CD8-positive, alpha-beta memory T cell (primary cell): ENCODE measurements at places on chromosomes 16 and 17. TPM values are rescaled to one million over a fixed set of nuclear protein-coding genes. Genes with fewer than 3 reads are reported as not detected.

NTN1 gene
- total RNA-seq = 0.24 TPM

ATP6V0D1 gene
- 49.3 TPM for total RNA-seq

DNA sequence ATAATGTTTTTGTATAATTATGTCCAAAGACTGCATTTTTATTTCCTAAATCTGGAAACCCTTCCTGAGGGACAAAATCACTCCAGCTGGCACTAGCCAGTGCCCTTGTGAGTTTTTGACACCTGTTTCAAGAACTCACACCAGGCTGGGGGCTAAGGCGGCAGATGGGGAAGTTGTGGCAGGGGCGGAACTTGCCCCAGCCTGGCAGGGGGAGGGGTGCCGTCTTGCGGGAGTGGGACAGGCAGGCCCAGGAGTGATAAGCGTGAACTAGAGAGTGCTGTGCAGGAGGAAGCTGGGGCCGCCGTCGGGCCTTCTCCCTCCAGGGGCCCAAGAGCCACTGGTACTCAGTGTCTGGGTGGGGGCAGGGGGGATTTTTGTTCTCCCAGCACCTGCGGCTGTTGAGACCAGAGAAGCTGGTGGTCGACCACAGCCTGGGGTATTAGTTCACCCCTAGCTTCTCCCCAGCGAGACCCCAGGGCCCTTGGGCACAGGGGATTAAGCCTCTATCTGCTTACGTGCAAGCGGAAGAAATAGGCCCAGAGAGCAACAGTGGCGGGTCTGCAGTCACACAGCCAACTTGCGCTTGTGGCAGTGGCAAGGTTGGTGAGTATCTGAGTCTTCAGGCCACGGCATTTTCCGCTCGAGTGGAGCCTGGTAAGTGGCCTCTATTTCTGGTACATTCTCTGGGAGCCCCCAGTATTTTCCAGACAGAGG lies 40.2 kb upstream of the PLCG2 start:
- no peak for DNase-seq

GRCh38 chr17:40175928-40176753 lies 1.1 kb upstream of the RAPGEFL1 start:
- no peak for DNase-seq

KRT33B gene
- not detected for total RNA-seq

- no peak for DNase-seq
Measured at GRCh38 chr17:79777120-79777893, 641 bp upstream of the CBX2 start.

GRCh38 chr16:75462806-75463205 lies 1.7 kb downstream of the TMEM170A start:
- peak; percentile 29 for DNase-seq

TVP23A gene
- total RNA-seq = not detected

DNA sequence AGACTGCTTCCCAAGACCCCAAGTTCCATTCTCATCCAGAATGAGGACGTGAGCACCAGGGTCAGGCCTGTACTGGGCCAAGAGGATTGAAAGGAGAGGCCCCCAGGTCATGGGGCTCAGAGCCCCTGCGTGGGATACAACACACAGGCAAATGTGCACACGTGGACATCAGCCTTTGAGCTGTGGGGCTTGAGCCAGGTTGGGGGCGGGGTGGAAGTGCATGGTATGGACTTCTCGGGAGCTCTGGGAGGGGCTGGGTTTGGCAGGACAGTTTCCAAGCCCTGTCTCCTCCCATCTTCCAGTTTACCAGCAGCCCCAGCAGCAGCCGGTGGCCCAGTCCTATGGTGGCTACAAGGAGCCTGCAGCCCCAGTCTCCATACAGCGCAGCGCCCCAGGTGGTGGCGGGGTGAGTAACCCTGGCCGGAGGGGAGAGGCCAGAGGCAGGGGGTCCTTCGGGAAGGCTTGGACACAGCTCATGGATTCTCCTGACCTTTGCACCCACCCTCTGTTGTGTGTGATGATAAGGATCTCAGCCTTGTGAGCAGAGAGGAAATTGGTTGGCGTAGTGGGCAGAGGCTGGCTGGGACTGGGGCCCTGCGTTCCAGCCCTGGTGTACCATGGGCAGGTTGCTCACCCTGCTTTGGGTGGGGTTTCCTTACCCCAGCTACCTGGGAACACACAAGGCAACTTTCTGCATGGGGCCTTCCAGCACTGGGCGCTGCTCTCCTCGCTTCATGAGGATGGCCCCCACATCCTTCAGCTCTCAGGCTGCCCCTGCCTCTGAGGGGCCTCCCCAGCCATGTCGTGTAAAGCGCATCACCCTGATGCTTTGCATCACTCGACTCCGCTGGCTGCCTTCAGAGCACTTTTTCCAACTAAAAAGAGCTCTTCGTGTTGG lies 10.4 kb upstream of the LASP1NB start:
- no peak for DNase-seq

DNA sequence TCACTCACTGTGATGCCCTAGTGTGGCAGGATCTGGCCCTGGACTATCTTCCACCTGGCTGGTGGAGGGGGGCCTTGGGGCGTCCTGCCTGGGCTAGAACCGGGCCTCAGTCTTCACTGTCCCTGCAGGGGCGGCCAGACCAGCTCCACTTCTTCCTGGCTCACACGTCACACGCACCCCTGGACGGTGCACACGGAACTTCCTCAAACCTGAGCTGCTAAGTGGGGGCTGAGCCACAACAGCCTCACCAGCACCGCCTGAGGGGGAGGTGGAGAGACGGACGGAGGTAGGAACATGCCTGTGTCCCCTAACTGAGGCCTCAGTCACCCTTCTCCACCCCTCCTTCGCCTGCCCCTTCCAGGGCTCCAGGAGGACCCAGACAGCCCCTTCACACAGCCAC lies 36.6 kb downstream of the TIMM22 start:
- DNase-seq = no peak

DNA sequence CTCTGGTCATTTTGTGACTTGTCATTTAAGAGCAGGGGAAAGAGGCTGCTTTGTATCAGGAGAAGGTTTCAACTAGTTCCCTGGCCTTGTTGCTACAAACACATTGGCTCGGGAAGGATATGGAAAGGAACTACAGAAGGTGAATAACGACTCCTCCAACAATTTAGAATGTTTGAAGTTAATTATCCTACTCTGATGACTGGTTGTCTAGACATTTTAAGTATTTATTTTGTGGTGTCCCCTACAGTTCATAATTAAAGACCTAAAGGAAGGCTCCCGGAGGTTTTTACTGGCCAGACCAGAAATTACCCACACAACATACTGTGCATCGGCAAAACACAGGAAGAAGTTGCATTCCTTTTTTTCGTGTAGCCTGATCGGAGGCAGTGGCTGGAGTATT lies 515.8 kb upstream of the SALL1 start:
- no peak for DNase-seq

DNA sequence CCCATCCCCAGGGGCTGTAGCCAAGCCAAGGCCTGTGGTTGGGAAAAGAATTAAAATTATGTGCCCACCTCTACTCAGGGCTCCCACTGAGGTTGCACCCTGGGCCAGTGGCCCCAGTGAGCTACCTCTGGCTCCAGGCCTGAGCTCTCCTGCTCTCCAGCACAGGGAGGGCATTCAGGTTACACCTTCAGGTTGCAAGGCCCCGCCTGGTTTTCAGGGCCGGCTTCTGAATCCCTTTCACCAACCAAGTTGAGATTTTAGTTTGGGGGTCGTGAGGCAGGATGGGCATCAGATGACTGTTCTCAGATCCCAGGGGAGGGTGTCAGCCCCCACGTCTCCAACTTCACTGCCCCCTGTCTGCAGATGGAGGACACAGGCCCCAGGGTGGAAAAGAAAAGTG lies 8.0 kb upstream of the KATNB1 start:
- no peak for DNase-seq

DNA sequence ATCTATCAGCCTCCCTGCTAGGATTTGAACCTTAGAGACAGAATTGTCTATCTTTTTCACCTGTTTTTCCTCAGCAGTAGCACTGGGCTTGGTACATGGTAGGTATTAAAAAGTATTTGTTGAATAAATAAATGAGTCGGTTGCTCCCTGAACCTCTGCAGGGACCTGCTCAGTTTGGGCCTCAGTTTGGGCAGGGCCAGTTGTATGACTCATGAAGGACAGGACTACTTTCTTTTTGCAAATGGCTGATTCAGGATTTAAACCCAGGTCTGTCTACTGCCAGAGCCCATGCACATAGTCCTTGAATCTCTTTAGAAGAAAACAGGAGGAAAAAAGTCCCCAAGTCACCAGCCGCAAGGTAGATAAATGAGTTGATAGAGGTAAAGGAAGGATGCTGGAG lies 3.1 kb downstream of the MMP2 start:
- no peak for DNase-seq

GRCh38 chr17:39979893-39980350 lies 685 bp upstream of the PSMD3 start:
- no peak for DNase-seq

DNA sequence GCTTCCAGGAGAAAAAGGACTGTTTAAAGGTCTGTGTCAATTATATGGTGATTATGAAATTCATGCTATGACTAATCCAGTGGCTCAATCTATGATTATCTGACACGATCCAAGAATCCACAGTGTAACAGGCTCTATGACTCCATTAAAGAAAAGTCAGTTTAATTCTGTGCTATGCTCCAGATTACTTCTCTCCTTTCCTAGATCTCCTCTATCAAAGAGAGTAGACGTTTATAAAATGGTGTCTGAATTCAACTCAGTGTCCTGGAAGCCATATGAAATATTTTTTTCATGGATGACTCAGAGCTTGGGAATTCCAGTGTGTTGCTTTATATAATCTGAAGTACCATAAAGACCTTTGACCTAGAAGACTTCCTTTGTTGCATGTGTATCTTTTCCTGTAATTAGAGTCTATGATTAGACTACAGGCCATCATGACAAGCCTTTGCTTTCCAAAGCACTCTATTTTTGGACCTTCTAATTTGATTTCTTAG lies 27.0 kb upstream of the NF1 start:
- no peak for DNase-seq

DNA sequence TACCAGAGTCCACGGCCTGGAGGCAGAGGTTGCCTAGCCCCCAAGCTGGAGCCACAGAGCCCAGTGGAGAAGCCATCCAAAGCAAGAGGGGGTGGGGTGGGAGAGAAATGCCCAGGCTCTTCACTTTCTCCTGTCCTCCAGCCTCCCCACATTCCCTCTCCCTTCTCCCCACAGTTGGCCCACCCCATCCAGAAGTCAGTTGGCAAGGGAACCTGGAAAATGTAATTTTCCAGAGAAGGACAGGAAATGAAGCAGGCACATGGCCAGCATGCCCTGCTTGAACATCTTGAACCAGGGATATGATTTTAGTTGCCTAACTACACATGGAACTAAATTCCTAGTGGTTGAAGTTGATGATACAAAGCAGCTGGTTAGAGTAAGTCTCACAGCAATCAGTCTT lies 73.3 kb upstream of the IRX6 start:
- DNase-seq = no peak

GRCh38 chr16:63385714-63386432 lies 1349.6 kb upstream of the CDH8 start:
- no peak for DNase-seq

TXNL4B gene
- total RNA-seq = 38.7 TPM

- no peak for DNase-seq
Measured at GRCh38 chr17:56297184-56297583, 143.9 kb downstream of the ANKFN1 start.

DNA sequence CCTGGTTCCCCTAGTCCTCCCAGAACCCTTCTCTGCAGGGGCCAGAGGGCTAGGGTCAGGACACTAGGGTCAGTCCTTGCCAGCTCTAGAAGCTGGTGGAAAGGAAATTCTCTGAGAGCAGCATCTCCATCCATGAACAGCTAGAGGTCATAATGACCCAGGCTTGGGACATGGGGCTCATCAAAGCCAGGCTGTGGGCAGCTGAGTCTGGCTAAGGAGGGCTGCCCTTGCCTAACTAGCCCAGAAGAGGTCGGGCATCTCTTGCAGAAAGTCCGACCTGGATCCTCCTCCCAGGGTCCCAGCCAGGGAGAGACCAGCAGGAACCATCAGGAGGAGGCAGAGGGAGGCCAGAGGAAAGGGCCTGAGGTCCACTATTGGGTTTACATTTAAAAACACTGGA lies 4.3 kb downstream of the MPO start:
- DNase-seq = no peak

TNS4 gene
- total RNA-seq = 3.1 TPM

GRCh38 chr16:19118938-19119431 lies 5.2 kb downstream of the ITPRIPL2 start:
- no peak for DNase-seq

- no peak for DNase-seq
Measured at GRCh38 chr17:5541610-5542202, 42.6 kb downstream of the NLRP1 start.

- DNase-seq = no peak
Measured at GRCh38 chr17:47239619-47239966, 14.0 kb upstream of the ITGB3 start.

PRSS27 gene
- total RNA-seq = 1.3 TPM
